ENCODE measurements at places on chromosomes 4 and X. TPM values are rescaled to one million over a fixed set of nuclear protein-coding genes. Genes with fewer than 3 reads are reported as not detected.
A peak's percentile ranks its signal among the peaks of the same experiment; 100 is the strongest.

EGF gene
- total RNA-seq = 0.47 TPM

NLGN4X gene
- total RNA-seq = 45.0 TPM

SPP1 gene
- total RNA-seq = 3.7 TPM

SFRP2 gene
- total RNA-seq = 3.2 TPM

LONRF3 gene
- total RNA-seq = 1.5 TPM

LEF1 gene
- 2.1 TPM for total RNA-seq

FOXP3 gene
- total RNA-seq = 0.33 TPM

FAM47A gene
- not detected for total RNA-seq

GRCh38 chrX:41518127-41518840 lies 71.1 kb downstream of the NYX start:
- no peak overlapping the region for H3K4me3 ChIP-seq
- H3K4me1 ChIP-seq = peaks cover 14% of the 10 kb centered on the region
- H3K27ac ChIP-seq = peak overlapping the region; percentile 24
- H3K27me3 ChIP-seq = no peaks in the 10 kb centered on the region

DNA sequence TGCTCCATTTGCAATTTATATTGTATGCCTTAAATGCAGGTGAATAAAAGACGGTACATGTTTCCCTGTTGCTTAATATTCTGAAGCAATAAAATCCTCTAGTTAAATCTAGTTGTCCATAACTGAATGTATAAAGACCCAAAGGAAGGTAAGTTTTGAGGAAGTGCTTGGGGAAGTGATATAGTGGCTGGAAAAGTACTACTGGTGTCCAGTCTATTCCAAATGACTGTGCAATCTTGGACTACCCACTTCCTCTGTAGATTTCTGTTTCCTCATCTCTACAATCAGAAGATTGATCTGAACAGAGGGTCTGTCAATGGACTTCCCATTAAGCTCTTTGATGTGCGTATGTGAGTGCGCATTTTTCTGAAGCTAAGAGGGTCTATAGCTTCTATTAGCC lies 17.0 kb downstream of the SNCA start:
- no peak for DNase-seq
- H3K27me3 ChIP-seq = no peaks in the 10 kb centered on the region
- H3K36me3 ChIP-seq = peaks cover 9% of the 10 kb centered on the region
- H3K4me3 ChIP-seq = no peak overlapping the region

DNA sequence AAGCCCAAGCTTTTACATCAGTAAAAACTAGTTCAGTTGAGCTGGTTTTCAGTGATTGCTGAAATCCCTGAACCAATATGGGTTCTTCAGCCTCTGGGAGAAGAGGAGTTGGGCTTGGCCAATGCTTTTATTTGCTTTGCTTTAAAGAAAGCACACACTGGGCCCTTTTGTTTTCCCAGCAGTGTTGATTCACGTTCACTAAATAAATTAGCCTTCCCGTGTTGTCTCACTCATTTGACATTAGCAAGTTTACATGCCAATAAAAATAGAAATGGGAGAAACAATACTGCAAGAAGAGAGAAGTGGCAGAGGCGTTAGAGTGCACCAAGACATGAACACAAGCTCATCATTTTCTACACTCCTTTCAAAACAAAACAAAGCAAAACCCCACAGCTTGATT lies 136.2 kb downstream of the SHROOM3 start:
- no peak for DNase-seq
- no peaks in the 10 kb centered on the region for H3K36me3 ChIP-seq
- no peak overlapping the region for H3K4me3 ChIP-seq
- peak overlapping the region; percentile 96 for H3K27ac ChIP-seq
- peaks cover 48% of the 10 kb centered on the region for H3K4me1 ChIP-seq

DNA sequence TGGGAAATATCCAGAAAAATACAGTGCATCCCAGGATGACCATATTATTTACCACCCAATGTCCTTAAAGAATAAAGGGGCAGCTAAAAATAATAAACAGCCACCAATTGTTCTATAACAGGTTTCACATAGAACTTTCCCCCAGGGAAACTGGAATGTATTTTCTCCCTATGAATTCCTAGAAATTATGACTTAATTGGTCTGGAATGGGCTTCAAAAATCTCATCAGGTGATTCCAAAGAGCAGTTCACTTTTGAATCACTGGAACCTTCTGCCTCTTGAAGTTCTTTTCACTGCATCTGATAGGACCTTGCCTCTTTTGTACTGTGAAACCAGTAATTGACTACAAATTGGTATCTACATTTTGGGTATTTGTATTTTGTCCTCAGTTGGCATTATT lies 119.3 kb downstream of the ZNF330 start:
- H3K36me3 ChIP-seq = no peaks in the 10 kb centered on the region
- peaks cover 8% of the 10 kb centered on the region for H3K4me1 ChIP-seq
- H3K4me3 ChIP-seq = no peak overlapping the region
- DNase-seq = no peak
- H3K27me3 ChIP-seq = no peaks in the 10 kb centered on the region

- no peaks in the 10 kb centered on the region for H3K27me3 ChIP-seq
- no peak overlapping the region for H3K4me3 ChIP-seq
- H3K36me3 ChIP-seq = peaks cover 8% of the 10 kb centered on the region
These were observed 33.1 kb downstream of the PDK3 start for GRCh38 chrX:24498181-24498580.

GRCh38 chr4:112127803-112128202 lies 17.5 kb upstream of the FAM241A start:
- no peaks in the 10 kb centered on the region for H3K36me3 ChIP-seq
- peaks cover 6% of the 10 kb centered on the region for H3K27me3 ChIP-seq
- H3K27ac ChIP-seq = no peak overlapping the region
- no peak overlapping the region for H3K4me3 ChIP-seq
- no peak for DNase-seq

- no peak overlapping the region for H3K4me3 ChIP-seq
- no peak for DNase-seq
- H3K4me1 ChIP-seq = peaks cover 13% of the 10 kb centered on the region
- H3K27ac ChIP-seq = no peak overlapping the region
- H3K27me3 ChIP-seq = peaks cover 5% of the 10 kb centered on the region
These were observed 79.3 kb upstream of the LIMCH1 start for GRCh38 chr4:41458689-41459088.

DNA sequence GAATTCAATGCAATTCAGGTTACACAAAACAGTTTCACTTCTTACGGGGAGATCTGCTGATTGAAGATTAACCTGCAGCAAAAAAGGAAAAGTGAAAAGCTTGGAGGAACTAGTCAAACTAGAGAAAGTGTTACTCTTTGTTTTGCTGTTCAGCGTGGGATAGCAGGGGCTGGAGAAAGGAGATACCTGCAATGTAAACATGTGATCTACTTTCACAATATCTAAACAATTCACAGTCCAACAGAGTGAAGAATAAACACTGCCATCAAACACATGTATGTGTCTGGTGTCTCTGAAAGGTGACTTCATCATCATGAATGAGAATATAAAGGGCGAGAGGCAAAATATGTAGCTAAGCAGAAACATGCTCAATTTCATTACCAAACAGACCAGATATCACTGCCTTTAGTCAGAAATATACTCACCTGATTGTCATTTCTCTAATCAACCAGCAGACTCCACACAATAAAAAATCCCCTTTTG lies 26.4 kb downstream of the NIPAL1 start:
- no peak for DNase-seq
- no peaks in the 10 kb centered on the region for H3K27me3 ChIP-seq
- H3K4me1 ChIP-seq = peaks cover 36% of the 10 kb centered on the region
- peak overlapping the region; percentile 89 for H3K27ac ChIP-seq

GRCh38 chr4:83866834-83867621 lies 331.1 kb downstream of the GPAT3 start:
- H3K4me1 ChIP-seq = peaks cover 25% of the 10 kb centered on the region
- H3K36me3 ChIP-seq = no peaks in the 10 kb centered on the region
- DNase-seq = no peak

- no peak overlapping the region for H3K4me3 ChIP-seq
- H3K27ac ChIP-seq = no peak overlapping the region
- H3K36me3 ChIP-seq = no peaks in the 10 kb centered on the region
- no peaks in the 10 kb centered on the region for H3K4me1 ChIP-seq
- no peak for DNase-seq
These were observed 6.4 kb upstream of the SMIM9 start for GRCh38 chrX:154840856-154841255.

GRCh38 chr4:8176547-8177399 lies 18.2 kb upstream of the ABLIM2 start:
- no peak overlapping the region for H3K27ac ChIP-seq
- H3K27me3 ChIP-seq = peaks cover 4% of the 10 kb centered on the region
- peaks cover 6% of the 10 kb centered on the region for H3K4me1 ChIP-seq
- no peaks in the 10 kb centered on the region for H3K36me3 ChIP-seq
- DNase-seq = peak; percentile 44

DNA sequence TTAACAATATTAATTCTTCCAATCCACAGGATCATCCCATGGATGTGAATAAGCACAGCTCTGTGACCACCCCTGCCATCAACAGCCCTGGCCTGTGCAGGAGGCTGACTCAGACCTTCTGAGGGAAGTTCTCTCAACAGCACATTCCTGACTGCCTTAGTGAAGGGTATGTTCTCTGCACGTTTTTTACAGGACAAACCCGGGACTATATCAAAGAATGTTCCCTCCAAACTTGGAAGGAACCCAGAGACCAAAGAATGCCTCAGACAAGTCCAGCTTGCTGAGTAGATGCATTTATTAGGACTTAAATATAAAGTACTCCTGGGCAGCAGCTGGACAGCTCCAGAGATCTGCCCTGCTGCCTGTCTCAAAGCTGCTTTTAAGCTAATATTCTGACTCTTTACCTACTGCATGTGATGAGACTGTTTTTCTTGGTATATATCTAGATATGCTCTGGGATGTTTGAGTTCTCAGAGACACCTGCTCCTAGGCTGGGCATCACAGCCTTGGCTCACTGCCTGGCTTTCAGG lies 1127.8 kb upstream of the PRKX start:
- no peaks in the 10 kb centered on the region for H3K36me3 ChIP-seq
- DNase-seq = no peak
- H3K4me1 ChIP-seq = peaks cover 14% of the 10 kb centered on the region
- H3K27me3 ChIP-seq = no peaks in the 10 kb centered on the region
- no peak overlapping the region for H3K27ac ChIP-seq

DNA sequence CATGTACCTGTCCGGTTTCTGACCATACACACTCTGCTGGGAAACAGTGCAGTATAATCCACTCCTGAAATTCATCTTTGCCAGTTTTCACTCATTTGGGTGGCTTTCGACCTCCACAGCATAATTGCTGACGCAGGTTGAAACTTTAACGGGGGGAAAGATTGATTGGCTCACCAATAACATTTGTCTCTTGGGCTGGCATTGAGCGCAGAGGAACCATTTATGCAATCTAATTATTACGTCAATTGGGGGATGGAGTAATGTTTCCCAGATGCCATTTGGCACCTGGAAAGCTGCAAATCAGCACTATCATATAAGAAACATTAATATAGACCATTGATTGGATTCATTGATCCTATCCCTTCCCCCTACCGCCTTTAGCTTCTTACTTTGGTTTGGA lies 24.1 kb upstream of the ARHGAP36 start:
- H3K4me3 ChIP-seq = no peak overlapping the region
- H3K4me1 ChIP-seq = no peaks in the 10 kb centered on the region
- peaks cover 14% of the 10 kb centered on the region for H3K27me3 ChIP-seq
- DNase-seq = no peak
- no peak overlapping the region for H3K27ac ChIP-seq

- H3K4me3 ChIP-seq = no peak overlapping the region
- no peaks in the 10 kb centered on the region for H3K4me1 ChIP-seq
- no peaks in the 10 kb centered on the region for H3K27me3 ChIP-seq
- no peaks in the 10 kb centered on the region for H3K36me3 ChIP-seq
- H3K27ac ChIP-seq = no peak overlapping the region
- DNase-seq = no peak
These were observed 405.0 kb downstream of the AFF2 start for GRCh38 chrX:148905400-148905799.

DNA sequence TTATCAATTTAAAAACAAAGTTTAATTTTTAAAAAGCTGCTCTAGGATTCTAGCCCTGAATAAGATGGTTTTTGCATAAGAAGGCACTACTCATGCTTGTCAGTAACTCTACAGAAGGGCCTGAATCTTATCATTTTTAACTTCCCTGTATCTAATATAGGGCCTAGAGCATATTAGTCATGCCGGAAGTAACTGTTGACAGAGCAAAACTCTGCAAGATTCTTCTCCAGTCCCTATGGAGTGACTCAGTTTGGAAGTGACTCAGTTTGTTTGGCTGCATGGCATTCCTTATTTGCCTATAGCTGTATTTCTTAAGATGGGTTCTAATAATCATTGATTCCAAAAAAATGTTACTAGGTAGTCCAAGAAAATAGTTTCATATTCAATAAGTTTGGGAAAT lies 431.8 kb upstream of the HTR2C start:
- H3K27ac ChIP-seq = no peak overlapping the region
- DNase-seq = no peak
- no peaks in the 10 kb centered on the region for H3K27me3 ChIP-seq
- no peaks in the 10 kb centered on the region for H3K36me3 ChIP-seq
